Fibroblast of mammary gland (primary cell): ENCODE measurements at places on chromosomes 2 and 18.

- peak; percentile 73 for DNase-seq
These were observed 33.7 kb downstream of the FASTKD2 start for GRCh38 chr2:206799083-206799482.

GRCh38 chr18:26888259-26888658, 22.8 kb upstream of the AQP4 start:
- no peak for DNase-seq

- no peak for DNase-seq
These were observed 33.5 kb downstream of the ZNF407 start for GRCh38 chr18:74631212-74631611.

- DNase-seq, result no peak
These were observed 2.1 kb downstream of the NDC80 start for GRCh38 chr18:2573408-2573807.
